ENCODE measurements at places on chromosomes 7 and 10. TPM values are rescaled to one million over a fixed set of nuclear protein-coding genes. Genes with fewer than 3 reads are reported as not detected.

GRCh38 chr10:118900617-118901016, 128.9 kb upstream of the NANOS1 start:
- no peak for DNase-seq

DNA sequence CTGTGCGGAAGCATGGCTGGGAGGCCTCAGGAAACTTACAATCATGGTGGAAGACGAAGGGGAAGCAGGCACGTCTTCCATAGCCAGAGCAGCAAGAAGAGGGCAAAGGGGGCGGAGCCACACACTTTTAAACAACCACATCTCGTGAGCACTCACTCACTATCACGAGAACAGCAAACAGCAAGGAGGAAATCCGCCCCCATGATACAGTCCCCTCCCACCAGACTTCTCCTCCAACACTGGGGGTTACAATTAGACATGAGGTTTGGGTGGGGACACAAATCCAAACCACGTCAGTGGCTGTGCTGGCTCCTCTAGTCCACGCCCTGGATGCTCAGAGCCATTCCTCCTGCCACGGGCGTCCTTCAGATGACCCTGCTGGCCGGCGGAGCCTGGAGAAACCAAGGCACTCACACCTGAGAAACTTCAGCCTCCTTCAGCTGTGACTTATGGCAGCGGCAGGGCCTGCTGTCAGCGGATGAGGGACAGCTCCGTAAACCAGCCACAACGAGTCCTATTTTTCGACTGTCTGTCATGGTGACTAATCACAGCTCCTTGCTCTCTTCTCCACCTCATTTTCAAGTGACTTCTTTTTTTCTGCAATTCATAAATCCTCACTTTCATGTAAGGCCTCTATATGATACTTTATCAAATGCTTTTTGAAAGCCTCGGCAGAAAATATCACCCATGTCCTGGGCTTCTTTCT, 167.9 kb upstream of the PFKP start:
- no peak for DNase-seq

GRCh38 chr7:25877802-25878789, 273.9 kb upstream of the NFE2L3 start:
- DNase-seq = no peak

DNA sequence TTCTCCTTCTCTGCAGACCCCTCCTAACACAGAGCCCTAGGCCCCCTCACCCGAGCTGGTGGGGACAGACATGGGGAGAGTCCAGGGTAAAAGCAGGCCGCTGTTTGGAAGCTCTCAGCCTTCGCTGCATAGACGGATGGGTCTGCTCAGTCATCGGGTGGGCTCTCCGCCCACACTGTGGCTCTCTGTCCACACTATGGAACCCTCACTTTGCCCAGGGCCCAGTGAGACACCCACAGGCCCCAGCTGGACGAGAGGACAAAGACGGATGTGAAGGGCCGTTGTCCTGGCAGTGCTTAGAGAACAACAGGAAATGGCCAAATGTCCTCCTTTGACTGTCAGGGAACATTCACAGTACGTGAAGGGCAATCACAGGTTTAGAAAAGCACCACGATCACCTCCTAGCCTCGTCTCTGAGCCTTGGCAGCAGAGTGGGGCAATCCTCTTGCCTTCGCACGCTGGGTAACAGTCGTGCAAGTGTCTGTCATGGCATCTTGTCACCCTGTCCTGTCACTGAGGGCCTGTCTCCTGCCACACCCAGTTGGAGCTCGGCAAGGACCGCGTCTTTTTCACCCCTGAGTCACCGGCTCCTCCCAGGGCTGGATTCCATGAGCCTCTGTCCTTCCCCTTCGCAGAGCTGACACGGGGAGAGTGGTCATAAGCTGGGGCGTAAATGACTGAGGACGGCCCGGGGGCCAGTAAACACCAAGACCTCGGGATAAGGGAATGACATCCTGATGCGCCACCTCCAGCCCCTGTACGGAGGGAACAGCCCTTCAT, 80.6 kb downstream of the PRKAG2 start:
- DNase-seq = no peak

- no peak for DNase-seq
Observed at GRCh38 chr7:150903606-150904005, 51.3 kb downstream of the AOC1 start.

Gene WDFY4
- 0.08 TPM for total RNA-seq
